GM04504 (cell line): ENCODE measurements at places on chromosomes 5 and 9.

GRCh38 chr9:102237094-102237493 is 498.6 kb upstream of the GRIN3A start:
- no peak for DNase-seq

DNA sequence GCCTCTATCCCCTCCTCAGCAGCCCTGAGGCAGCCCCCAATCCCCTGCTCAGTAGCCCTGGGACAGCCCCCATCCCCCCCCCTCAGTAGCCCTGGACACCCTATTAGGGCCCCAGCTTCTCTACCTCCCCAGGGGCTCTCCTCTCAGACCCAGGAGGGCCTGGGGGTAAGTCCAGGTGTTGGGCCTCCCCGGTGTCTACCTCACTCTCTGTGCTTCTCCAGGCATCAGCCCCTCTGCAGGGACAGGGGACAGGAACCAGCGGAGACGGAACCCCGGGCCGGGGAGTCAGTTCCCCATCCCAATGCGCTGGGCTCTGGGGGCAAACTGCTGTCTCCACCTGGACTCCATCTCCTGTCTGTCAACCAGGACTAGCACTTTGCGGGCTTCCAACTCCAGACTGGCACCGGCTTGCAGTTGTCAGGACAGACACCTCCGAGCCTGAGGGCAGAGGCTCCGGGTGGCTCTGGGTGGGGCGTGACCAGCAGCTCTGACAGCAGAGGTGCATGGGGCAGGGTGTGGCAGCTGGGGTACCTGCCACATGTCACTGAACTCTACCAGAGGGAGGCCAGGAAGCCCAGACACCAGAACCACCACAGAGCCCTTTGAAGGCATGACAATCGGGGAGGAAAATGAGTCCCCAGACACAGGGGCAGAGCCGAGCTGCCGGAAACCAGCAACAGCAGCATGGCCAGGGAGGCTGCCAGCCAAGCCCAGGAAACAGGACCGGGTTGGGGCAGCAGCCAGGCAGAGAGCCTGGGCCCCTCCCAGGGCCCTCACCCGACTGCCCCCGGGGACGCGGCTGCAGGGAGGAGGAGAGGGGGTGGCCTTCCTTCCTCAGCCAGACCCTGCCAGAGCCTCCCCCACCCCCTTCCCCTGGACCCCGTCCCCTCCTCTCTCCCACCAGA is 17.7 kb upstream of the UBAC1 start:
- DNase-seq: no peak

DNA sequence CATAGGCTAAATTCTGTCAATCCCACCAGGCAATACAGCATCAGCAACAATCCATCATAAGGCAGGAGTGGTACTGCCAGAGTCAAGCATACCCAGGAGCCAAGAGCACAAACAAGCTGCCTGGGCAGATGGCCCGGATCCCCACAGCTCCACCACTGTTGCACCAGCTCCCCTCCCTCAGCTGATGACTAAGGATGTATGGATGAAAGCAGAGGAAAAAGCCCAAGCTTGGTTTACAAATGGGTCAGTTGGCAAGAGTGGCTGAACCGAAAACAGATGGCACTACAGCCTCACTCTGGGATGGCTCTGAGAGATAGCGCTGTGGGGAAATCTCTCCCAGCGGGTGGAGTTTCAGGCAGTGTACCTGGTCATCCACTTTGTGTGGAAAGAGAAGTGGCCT is 29.4 kb downstream of the DROSHA start:
- DNase-seq: no peak

GRCh38 chr5:38373743-38374142 is 115.4 kb downstream of the EGFLAM start:
- DNase-seq: no peak

DNA sequence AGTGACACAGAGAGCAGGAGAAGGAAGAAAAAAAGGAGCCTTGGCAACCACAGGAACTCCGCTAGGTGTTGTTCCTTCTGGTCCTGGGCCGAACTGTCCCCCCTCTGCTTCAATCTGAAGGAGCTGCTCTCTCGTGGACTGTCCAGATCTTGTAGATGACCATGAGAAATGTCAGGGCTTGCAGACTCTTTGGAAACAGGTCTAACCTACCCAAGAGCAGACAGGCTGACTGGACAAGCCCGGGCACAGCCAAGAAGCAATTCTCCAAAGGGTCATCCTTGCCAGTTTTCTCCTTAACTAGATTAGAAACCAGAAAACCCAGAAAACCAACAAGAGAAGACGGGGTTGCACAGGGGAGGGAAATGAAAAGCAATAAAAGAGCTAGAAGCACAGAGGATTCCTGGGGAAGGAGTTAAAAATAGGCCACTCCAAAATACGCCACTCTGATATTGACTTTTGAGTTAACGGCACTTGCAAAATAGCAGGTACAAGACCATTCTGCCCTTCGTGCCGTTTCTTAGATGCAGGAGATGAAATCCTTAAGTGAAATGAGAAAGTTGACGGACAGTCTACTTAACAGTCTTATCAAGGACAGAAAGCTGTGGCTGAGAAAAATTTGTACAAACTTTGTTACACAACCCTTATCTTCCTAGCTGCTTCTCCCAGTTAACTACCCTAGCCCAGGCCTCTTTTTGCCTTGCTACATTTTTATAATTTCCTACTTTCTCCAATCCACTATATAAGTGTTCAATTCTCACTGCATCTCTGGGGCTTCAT is 5.8 kb downstream of the GCNT4 start:
- no peak for DNase-seq
